GDM1 (cell line): ENCODE measurements at places on chromosomes 13 and 19.
A peak's percentile ranks its signal among the peaks of the same experiment; 100 is the strongest.

- peak; percentile 20 for DNase-seq
Observed at GRCh38 chr13:44273991-44274770, 99.4 kb upstream of the SERP2 start.

- DNase-seq = no peak
Observed at GRCh38 chr19:16945364-16945714, 56.5 kb downstream of the F2RL3 start.

DNA sequence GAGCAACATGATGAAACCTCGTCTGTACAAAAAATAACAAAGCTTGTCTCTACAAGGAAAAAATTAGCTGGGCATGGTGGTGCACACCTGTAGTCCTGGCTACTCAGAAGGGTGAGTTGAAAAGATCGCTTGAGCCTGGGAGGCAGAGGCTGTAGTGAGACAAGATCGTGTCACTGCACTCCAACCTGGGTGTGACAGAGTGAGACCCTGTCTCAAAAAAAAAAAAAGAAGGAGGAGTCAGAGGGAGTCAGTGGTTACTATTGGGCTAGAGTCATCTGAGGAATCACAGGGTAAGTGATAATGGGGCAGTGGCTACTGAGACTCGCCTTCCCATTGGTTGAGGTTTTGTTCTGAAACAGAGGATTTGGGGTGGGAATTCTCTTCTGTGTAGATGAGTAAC is 1.9 kb upstream of the GPI start:
- DNase-seq = no peak

- no peak for DNase-seq
Observed at GRCh38 chr13:35285677-35286076, 190.8 kb downstream of the MAB21L1 start.

DNA sequence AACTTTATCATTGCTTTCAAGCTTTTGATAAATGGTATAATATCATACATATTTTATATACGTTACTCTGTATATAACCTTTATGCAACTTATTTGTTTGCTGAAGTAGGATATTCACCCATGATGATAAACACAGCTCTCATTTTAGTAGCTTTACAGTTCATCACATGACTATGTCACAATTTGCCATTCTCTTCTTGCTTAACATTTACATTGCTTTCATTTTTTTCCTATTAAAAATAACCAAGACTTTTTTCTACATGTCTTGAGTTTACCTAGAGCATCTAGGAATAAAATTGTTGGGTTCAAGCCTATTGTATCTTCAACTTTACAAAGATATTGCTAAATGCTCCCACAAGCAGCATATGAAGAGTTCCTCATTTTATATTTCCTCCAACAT is 54.0 kb downstream of the KCNRG start:
- no peak for DNase-seq

DNA sequence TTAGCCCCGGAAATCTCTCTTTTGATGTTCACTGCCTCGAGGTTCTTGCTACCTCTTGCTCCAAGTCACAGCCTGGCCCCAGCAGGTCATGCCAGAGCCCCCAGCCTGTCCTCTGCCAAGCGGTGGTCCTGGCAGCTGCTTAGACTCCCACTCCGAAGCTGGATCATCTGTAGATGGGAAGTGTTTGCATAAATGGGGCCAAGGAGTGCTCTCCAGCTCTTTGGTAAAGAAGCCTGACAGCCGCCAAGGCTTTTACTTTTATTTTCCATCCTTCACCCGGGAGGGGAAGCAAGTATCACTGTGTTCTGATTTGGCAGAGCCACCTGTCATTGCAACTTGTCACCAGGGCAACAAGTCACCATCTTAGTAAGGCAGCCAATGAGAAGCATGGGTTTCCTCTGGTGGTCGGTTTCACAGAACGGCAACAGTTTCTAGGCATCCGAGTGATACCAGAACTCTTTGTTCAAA is 10.6 kb upstream of the RETN start:
- DNase-seq = no peak

- no peak for DNase-seq
Observed at GRCh38 chr13:110759710-110760109, 46.2 kb downstream of the ING1 start.

- no peak for DNase-seq
Observed at GRCh38 chr19:46115396-46116106, 8.9 kb downstream of the IGFL3 start.

DNA sequence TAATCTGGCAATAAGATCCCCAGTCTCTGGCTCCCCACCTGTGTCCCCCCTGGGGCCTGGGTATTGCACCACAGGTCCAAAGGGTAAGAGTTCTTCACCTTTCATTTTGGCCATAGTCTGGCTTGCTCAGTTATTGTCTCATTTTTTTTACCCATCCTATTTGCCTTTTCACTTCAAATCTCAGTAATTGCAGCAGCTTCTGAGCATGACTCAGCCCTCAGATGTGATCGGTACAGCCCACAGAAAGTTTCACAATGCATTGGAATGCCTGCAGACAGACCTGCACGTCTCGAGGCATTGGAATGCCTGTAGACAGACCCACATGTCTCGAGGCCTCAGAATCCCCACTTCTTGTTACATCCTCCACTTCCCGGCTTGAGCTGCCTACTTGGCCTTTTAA is 173.6 kb downstream of the NUFIP1 start:
- DNase-seq = no peak

- peak; percentile 48 for DNase-seq
Observed at GRCh38 chr13:77338961-77339401, 12.1 kb upstream of the MYCBP2 start.

DNA sequence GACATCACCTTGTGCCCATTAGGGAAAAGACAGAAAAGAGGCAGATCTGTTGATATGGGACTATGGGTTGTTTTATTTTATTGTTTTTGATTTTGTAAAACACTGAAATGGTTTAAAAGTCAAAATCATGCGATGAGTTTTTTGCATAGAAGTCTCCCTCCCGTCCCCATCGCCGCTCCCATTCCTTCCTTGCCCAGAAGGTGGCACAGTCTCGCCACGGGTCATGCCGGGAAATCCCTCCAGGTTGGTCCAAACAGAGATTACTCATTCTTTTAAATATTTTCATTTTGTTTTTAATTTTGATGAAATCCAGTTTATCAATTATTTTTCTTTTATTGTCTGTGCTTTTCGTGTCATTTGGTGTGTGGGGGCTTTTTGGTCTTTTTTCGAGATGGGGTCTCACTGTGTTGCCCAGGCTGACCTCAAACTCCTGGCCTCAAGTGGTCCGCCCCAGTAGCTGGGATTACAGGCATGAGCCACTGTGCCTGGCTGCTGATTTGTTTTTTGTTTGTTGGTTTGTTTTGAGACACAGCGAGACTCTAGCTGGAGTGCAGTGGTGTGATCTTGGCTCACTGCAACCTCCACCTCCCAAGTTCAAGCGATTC is 9.2 kb downstream of the PGPEP1 start:
- DNase-seq = no peak

- no peak for DNase-seq
Observed at GRCh38 chr13:108475181-108475580, 154.2 kb upstream of the MYO16 start.

DNA sequence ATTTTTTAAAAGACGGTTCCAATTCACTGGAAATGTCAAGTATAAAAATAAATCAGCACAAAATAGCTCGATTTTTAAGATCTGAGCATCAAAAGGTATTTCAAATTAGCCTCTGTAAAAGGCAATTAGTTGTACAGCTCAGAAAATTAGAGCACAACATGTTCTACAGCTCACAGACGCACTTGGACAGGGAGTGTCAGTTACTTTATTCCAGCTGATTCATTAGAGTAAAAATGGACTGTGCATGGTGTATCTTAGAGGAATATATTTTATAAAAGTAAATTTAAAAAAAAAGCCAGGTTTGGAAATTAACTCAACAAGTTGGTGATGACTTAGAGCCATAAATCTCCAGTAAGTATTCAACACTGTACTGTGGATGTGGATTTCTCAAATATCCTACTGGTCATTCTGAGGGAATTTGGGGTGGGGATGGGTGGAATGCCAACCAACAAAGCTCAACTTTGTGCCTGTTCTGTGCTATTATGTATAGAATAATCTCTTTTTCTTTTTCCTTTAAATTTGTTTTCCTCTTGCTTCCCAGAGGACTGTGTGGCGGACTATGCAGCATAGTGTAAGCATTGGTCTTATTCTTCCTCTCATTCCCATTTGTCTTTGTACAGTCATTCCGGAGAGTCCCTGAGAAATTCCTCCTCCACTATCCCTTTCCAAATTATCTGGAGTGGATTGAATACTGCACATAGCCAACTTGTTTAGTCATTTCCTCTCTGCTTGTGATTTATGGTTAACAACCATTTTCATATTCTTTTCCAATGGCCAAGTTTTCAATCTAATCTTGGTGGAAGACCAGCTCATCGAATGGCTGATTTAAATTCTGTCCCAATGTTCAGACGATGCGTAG is 169.3 kb downstream of the DCT start:
- DNase-seq = no peak
